HuH-7 (cell line): ENCODE measurements at places on chromosomes 1 and 21.

- peak; percentile 43 for DNase-seq
Measured at GRCh38 chr1:214678386-214678785, 75.4 kb downstream of the CENPF start.

GRCh38 chr1:21941370-21941769 is 4.3 kb upstream of the HSPG2 start:
- no peak for DNase-seq

DNA sequence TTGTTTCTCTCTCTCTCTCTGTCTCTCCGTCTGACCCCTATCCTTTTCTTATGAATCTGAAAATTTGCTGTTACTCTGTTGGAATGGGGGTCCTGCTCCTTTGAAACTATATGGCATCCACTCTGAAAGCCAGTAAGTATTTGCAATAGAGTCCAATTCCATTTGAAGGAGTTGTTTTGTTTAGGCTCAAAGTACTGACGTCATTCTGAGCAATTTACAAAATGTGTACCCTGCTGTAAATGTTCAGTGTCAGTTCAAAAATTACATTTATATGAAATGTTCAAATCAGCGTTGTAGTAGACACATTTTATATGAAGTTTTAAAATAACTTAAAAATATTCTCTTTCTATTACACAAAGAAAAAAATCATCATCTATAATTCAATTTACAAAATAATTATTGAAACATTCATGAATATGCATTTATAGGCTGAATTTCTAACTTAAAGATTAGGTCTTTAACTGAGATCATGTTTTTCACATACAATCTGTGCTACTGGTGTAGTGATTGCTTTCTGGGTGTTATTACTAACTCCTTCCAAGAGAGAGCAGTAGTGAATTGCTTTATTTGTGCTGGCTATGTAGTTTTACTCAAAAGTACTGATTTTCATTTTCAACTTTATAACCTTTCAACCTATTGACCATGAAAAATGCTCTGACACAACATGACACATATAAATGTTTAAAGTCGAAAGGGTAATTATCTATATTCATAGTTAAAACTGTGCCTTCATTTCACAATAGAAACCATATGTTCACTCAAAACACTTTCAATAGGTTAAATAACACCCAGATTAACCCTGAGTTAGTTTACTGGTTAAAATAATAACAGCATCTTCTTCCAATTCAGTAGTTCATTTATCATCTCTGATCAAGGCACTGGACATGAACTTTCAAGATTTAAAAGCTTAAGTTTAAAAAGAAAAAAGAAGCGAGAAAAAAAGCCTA is 253.1 kb upstream of the ADGRL4 start:
- DNase-seq: peak; percentile 46

GRCh38 chr1:9589719-9590157 is 1.0 kb downstream of the TMEM201 start:
- DNase-seq: peak; percentile 26

DNA sequence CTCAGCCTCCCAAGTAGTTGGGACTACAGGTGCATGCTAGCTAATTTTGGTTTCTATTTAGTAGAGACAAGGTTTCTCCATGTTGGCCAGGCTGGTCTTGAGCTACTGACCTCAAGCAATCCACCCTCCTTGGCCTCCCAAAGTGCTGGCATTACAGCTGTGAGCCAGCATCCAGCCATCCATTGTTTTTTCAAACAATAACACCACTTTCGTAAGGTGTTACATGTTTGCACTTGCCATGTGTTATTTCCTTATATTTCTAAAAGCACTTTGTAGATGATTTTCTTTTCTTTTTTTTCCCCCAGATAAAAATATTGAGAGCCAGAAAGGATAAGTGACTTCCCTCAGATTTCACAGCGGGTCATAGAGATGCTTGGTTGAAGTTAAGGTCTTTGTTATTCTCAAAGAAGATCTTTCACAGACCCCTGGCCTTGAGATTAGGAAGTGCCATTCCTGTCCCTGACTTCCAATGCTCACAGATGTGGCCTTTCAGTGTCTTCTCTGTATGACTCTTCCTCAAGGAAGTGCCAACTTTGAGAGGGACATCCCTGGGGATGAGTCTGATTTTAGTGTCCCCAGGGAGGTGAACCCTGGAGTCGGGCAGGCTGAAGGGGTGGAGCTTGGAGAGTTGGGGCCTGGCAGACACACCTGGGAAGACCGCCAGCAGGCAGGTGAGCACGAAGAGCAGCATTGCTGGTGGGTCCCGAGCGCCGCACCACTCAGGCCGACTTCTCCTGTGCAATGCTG is 6.3 kb downstream of the PIGR start:
- DNase-seq: no peak

- DNase-seq: no peak
Measured at GRCh38 chr21:45278156-45278911, 9.4 kb downstream of the POFUT2 start.

GRCh38 chr1:10685808-10686403 is 110.5 kb downstream of the CASZ1 start:
- DNase-seq: peak; percentile 50

DNA sequence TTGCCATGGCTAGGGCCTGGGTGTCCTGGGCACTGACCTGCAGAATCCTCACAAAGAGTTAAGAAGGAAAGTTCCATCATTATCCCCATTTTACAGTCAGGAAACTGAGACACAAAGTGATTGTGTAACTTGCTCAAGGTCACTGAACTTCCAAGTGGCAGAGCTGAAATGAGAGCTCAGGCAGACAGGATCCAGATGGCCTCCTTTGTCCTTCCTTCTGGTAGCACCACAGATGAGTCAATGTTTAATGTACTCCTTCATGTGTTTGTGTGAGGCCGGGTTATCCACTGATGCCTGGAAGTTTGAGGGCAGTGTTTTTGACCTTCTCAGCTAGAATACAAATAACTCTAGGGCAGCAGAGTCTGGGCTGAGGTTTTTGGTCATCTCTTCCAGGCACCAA is 207.0 kb downstream of the TNR start:
- no peak for DNase-seq

DNA sequence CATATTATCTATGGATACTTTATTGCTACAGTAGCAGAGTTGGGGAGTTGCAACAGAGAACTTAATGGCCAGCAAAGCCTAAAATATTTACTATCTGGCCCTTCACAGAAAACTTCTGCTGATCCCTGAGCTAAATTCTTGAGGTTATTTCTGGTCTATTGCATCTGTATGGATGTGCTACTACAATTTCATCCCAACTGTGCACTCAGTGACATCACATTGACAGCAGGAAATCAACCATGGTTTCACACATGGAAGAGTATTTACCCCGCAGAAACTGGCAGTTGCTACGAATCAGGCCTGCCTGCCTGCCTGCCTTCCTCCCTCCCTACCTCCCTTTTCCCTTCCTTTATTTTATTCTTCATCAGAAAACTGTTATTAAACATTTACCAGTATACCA is 12.1 kb downstream of the CLCA2 start:
- no peak for DNase-seq

DNA sequence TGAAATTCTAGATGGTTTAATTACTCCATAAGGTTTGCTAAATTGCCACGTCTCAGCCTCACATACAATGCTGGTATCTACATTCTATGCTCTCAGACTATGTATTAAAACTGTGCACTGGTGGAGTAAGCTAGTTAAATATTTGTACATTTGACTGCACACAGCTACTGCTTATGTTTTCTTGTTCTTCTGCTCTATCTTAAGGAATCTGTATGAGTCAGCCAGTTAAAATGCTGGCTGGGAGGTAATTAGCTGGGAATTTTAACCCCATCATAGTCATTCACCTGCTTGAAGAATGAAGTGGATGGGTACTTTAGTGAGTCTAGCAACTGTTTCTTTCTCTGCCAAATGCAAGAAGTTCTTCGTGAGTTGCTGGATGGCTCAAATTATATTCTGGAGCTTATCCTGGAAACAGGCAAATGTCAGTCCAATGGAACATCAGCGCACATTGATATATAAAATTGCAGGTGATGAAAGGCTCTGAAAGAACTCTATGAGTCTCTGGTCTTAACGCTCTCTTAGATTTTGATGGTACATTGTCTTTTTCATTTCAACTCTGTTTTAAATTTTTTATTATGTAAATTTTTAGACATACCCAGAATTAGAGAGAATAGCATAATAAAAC is 83.4 kb downstream of the BACH1 start:
- DNase-seq: no peak

DNA sequence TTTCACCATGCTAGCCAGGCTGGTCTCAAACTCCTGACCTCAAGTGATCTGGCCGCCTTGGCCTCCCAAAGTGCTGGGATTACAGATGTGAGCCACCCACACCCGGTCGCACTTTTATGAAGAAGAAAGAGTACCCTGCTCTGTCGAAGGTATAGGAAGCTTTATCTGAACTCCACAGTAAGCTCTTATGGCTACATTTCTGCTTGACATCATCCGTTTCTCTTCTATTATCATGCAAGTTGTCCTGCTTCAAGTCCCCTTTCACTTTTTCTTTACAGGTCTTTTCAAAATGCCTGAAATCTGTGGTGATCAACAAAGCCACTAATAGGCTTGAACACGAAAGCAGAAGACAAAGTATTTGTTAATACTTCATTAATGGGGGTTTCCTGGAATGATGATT is 4.0 kb downstream of the RPE65 start:
- no peak for DNase-seq

GRCh38 chr1:38614861-38615260 is 244.7 kb downstream of the RRAGC start:
- no peak for DNase-seq

DNA sequence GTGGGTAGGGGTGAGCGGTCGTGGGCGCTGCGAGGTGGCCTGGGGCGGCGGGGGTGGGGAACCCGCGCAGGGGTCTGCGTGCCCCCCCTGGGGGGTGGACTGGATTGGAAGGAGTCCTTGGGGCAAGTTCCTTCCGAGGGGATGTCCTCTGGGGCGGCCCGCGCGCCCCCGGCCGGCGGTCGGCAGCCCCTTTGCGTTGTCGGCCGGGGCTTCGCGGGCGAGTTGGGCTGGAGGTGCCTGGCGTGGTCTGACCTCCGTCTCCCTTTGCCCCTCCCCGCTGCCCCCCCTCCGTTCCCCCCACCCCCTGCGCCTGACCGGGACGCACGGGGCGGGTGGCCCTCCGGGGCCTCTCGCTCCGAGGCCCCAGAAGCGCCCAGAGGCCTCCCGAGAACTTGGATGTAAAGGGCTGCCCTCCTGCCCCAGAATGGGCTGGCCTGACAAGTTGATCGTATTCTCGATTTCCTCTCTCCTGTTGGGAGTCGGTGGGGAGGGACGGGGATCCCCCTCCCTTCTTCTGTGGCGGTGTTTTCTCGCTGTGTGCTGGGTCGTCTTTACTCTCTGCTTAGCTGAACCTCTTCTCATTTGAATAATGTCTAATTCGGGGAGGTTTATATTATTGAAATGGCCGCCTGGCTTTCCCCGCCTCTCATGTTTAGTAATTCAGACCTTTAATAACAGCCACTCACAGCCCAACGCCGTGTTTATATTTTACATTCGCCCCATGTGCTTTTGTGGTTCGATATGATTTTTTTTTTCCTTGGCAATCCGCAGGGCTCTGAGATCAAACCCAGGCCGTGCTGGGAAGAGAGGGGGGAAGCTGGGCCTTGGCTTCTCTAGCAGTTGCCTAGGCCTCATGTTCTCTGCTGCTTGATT is 1.3 kb downstream of the POU2F1 start:
- peak; percentile 37 for DNase-seq

DNA sequence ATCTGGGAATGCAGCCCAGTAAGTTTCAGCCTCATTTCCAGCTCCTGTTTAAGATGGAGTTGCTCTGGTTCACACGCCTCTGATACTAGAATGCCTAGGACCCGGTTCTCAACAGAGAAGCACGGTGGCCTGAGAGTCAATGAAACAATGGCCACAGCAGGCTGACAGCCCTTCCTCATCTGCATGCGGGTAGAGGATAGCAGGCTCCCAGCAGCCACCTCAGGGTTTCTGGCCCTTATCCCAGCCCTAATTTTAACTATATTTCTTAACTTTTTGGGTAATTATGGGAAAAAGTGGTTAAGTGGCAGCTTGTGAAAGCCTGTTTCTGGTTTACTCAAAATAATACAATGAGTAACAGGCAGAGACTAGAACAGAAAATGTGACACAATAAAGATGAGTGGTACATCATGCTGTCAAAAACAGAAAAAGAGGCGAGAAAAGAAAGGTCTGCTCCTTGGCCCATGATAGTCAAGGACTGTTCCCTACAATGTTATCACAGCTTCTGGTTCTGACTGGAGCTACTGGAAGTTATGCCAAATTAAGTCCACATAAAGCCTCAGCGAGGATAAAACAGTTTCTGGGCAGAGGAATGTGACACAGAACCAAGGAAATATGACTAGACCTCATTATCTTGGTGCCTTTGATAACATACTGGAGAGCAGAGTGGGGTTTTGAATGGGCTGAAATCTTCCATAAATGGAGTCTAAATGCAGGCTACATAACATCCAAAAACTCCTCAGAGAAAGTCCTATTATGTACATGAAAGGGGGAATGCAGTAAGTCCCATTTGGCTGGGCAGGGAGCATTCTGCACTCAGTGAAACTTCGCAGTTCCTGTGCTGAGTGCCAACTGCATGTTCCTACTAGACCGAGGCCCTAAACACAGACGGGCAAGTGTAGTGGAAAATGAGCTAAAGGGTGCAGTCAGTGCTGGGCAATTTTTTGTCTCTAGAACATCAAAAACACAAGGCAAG is 92.1 kb downstream of the NIBAN1 start:
- no peak for DNase-seq

GRCh38 chr1:206770531-206771337 is at the start of gene IL19:
IL19 (plus strand) TSS chr1:206770773; CDS start chr1:206836663, 65,890 bp downstream.
- DNase-seq: no peak

DNA sequence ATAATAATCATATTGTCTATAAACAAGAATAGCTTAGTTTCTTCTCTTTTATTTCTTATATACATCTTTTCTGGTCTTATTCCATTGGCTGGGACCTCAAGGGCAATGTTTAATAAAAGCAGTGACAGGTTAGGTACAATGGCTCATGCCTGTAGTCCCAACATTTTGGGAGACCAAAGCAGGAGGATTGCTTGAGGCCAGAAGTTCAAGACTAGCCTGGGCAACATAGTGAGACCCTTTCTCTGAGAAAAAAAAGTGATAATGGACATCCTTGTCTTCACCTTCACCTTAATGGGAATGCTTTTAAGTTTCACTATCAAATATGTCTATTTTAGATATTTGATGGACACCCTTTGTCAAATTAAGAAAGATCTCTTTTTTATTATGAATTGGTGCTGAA is 8.1 kb downstream of the B3GALT5 start:
- DNase-seq: no peak

DNA sequence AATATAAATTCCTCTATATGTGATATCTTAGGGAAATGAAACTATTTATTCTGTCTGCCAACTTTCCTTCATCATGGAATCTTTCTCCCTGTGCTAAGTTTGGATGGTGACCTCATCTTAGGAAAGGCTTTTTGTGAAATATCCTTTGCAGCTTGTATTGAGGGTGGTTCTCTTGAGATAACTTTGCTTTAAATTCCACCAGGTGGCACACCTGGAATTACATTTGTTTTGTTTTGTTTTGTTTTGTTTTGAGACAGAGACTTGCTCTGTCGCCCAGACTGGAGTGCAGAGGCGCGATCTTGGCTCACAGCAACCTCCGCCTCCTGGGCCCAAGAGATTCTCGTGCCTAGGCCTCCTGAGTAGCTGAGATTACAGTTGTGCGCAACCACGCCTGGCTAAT is 7.6 kb upstream of the CD1A start:
- no peak for DNase-seq

GRCh38 chr1:179857009-179857408 is 20.6 kb downstream of the TOR1AIP2 start:
- no peak for DNase-seq
